ENCODE measurements at places on chromosomes 11 and 22.
A peak's percentile ranks its signal among the peaks of the same experiment; 100 is the strongest.

DNA sequence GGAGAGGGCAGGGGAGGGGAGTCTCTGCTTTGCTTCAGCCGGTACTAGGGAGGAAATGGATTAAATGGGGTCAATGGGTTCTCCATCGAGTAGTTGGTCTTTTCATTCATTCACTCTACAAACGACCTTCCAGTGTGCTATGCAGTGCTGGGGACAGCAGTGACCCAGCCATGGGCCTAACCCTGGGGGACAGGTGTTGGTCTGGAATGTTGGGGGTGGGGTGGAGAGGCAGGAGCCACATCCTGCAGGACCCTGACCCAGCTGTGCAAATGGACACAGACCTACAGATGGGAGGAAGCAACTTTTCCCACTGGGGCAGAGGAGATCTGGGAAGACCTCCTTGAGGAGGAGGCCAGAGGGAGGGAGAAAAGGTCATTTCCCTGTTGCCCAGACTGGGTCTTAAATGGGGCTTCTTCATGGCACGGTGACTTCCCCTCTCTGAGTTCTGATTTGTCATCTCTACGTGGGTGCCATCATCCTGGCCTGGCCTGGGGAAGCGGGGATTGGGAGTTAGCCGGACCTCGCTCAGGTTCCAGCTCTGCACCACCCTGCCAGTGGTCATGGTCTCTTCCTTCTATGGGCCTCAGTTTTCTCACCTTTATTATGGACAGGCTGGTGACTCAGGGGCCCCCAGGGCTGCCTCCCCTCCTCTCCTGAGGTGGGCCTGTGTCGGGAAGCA lies 2.0 kb downstream of the CYTH4 start:
- DNase-seq = no peak

DNA sequence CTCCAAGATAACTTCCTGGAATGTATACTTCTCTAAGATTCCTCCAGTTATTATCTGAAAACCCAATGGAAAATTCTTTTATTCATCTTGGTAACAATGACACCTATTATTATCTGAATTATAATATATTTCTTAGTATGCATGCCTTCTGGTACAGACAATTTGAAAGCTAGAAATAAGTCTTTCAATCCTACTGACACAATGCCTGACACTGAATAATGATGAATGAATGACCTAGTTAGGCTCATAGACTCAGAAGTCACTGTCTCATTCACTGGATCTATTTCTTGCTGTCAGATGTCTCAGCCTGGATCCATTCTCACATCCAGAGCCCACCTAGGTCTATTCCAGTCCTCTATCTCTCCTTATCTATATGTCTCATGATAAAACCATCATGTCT lies 1126.7 kb upstream of the CCDC90B start:
- no peak for DNase-seq

DNA sequence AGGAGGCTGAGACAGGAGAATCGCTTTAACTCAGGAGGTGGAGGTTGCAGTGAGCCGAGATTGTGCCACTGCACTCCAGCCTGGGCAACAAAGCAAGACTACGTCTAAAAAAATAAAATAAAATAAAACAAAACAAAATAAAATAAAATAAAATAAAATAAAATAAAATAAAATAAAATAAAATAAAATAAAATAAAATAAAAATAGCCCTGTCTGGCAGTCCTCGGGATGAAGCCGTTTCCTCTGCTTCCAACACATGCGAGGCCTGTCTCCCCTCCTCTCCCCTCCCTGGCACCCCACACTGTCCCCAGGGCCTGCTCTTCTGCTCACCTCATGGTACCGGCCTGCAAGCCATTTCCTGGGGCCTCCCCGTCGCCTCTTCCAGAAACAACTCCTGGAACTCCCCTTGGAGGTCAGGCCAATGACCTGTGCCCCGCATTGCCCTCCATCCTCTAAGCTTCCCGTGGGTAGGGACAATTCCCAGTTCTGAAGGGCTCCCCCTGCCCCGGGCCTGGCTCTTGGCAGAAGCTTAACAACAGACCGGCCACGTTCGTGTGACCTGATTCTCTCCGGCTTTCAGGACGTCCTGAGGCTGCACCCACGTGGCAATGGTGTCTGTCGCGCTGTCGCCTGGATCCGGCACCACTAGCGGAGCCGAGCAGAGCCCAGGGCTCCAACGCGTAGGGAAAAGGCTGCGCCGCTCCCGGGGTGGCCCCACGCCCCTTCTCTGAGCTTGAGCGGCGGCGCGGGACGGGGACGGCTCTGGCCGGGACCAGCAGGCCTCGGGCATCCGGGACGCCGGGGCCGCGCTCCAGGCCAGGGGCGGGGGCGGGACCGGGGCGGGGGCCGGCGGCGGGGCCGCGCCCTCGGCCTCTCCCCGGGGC lies 456 bp upstream of the PARVB start:
- DNase-seq = peak; percentile 52

GRCh38 chr11:25655636-25656035 lies 676.3 kb upstream of the ANO3 start:
- no peak for DNase-seq

DNA sequence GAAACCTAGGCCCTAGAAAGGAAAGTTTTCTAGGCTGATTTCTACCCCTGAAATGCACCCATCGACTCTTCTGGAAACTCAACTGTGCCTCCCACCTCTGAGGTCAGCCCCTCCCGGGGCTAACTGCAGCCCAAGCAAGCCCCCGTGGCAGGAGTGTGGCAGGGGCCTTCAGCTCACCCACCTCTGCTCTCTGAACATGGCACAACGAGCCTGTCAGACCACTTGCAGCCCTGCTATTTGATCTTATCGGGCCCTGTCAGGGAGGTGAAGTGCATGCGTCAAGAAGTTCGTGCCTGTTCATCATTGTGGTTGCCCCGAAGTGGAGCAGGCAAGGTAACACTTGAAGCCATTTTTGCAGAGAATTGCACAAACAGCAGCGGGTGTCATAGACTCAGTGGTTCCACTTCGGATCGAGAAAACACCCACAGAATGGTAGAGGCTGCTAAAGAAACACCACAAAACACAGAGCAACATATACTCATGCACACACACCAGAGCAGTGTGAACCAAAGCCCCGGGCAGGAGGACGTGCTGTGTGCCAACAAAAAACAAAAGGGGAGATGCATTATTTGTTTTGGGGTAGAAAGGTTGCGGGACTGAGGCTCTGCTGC lies 262.7 kb downstream of the ETS1 start:
- no peak for DNase-seq

- DNase-seq = no peak
These were observed 53.8 kb downstream of the COPB1 start for GRCh38 chr11:14445542-14446530.

DNA sequence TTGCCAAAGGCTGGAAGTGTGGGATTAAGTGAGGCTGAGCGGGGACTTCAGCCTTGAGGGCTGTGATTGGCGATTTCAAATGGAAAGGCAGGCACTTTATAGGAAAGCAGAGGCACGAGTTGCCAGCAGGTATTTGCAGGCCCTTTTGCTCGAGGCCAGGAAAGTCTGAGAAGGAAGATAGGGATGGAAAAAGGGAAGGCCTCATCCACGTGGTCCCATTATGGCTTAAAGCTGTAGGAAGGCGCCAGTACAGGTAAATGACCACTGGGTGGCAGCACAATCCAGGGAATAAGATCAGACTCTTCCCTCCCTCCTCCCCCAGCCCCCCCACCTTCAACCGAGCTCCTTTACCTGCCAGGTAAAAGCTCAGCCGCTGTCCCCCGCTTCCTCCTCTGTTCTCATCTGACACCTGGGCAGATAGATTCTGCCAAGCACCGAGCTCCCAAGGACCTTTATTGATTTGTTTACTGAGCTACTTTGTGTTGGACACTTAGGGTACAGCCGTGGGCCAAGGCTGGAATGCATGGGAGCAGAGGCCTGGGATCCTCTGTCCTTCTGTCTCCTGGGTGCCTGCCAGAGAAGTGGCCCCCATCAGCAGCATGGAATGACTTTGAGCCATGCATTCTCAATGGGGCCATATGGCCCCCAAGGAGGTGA lies 7.5 kb downstream of the P2RX3 start:
- DNase-seq = peak; percentile 80

GRCh38 chr11:121460941-121461514 lies 8.3 kb upstream of the SORL1-AS1 start:
- DNase-seq = no peak

GRCh38 chr11:86673872-86674750 lies 1.7 kb upstream of the ME3 start:
- DNase-seq = no peak

DNA sequence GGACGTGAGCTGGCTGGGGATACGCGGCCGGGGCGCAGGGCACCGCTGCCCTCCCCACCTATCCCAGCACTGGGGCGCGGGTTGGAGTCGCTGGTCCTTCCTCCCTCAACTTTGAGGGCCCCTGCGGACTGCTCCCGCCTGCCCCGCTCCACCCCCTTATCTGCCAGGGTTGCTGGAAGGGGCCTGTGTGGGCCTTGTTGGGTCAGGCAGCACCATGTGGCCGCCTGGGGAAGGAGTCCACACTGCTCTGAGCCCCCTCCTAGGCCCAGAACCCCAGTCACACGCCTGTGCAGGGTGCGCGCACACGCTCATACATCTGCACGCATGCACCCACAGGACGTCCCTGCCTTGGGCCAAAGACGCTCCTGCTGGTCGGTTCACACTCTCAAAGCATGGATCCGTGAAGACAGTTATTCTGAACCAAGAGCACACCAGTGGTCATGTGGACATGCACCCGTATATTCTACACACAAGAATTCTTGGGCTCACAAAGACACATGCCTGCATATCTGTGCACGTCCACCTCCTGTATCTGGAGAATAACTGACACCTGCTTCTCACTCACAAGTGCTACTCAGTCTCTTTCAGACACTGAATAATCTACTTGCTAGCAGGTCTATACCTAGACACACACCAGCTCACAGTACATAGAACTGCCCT lies 710 bp downstream of the TUB start:
- no peak for DNase-seq

DNA sequence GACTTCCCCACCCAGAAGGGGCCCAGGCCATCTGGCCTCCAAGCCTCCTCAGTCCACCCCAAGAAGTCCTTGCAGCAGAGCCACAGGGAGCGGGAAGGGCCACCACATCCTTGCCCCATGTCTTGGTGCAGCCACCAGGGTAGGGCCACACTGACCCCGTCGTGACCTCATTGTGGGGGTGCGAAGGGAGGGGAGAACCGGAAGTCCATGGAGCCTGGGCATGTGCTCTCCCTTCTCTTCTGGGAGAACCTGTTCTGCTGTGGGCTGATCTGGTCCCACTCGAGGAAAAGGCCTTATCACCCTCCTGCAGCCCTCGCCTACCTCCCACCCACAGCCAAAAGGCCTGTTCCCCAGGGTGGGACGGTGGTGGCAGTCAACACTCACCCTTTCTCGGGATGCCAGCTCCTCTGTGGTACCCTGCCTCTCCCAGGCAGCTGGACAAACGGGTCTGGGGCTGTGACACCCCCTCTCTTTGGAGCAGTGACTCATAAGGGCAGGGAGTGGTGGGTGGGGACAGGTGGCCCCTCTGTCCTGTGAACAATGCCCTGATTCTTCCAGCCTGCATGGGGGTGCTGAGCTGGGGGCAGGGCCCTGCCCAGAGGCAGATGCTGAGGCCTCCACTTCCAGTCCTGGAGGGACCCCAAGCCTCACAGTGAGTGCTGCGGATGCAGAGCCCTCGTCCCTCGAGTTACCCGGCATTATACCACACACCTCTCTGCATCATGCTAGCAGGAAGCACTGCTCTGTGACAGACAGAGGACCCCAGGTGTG lies 14.6 kb upstream of the CTSD start:
- no peak for DNase-seq

DNA sequence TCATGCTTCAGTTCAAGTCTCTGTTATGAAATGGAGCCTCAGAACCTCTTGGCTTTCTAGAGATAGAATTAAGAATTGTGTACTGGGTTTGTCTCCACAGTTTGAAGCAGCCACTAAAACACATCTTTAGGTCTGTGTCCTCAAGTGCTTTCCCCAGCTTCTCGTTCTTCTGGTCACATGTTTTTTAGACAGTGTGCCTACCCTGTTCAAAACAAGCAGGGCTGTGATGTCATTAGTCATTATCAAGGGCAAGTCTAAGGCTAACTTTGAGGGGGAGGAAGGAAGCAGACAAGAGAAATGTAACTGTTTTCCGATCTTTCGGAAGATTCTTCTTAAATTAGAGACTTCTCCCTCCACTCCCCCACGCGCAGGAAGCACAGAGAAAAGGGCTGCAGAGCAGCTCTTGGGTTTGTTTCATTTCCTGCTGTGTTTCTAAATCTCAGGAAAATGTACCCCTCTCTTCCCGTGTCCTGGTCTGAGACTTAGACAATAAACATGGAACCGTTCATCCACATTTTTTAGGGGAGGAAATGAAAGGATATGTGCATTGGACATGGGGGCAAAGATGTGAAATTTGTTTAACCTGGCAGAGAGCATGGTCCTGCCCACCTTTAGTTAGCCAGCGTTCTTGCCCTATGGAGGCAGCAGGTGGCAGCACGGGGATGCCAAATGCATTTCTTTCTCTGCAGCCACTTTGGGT lies 3.1 kb downstream of the AKIP1 start:
- peak; percentile 12 for DNase-seq

- DNase-seq = no peak
These were observed 26.2 kb upstream of the CD44 start for GRCh38 chr11:35112846-35113105.

DNA sequence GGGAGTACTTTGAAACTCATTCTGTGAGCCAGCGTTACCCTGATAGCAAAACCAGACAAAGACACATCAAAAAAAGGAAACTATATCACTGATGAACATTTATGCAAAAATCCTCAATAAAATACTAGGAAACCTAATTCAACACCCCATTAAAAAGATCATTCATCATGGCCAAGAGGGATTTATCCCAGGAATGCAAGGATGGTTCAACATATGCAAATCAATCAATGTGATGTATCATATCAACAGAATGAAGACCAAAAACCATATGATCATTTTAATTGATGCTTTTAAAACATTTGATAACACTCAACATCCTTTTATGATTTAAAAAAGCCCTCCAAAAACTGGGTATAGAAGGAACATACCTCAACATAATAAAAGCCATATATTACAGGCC lies 19.8 kb downstream of the RRP8 start:
- no peak for DNase-seq

DNA sequence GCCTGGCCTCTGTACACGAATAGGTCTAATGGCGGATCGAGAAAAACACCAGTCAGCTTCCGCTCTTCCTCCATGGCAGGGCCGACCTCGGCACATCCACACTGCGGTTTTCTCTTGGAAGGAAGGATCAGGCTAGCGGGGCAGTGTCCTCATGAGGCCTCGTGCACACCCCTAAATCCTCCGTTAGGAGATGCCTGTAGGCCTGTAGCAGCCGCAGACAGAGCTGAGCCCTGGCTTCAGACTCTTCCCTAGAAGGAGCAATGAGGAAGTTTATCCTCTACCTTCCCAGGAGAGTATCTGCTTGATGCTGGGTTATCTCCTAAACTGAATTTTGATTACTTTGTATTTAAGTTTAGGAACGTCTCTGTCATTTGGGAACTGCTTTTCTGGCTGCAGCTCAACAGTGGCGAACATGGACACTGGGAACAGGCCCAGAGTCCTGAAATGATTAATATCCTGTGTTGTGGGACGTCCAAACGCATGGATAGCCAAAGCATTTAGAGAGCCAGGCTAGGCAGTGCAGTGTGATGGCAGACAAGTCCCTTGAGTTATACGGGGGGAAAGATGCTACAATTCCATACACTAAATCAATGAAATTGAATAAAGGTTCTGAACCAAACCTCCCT lies 16.5 kb upstream of the BMAL1 start:
- DNase-seq = no peak

- DNase-seq = peak; percentile 71
These were observed 10.2 kb upstream of the STK33 start for GRCh38 chr11:8604078-8604723.

GRCh38 chr11:8728563-8728962 lies 46.0 kb downstream of the RPL27A start:
- no peak for DNase-seq

All from LoVo (cell line).